ENCODE measurements at places on chromosomes 2 and 18.

GRCh38 chr2:217970206-217970605 lies 32.6 kb downstream of the TNS1 start:
- DNase-seq: no peak

GRCh38 chr2:128468186-128468920 lies 149.7 kb upstream of the HS6ST1 start:
- no peak for DNase-seq

DNA sequence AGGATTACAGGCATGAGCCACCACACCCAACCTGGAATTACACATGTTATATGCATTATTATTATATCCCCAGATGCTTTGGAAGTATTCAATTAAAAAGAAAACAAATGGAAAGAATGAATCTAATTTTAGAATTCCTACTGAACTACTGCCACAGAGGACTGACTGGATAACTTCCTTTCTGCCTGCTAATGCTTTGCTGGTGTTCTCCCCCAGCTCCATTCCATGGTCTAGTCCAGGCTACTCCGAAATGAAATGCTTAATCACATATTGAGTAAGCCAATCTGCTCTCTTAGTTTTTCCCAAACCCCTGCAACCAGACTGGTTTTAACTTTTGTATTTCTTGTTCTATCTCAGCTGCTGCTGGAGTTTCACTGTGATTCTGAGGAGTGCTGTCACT lies 519.1 kb downstream of the SOX11 start:
- no peak for DNase-seq

DNA sequence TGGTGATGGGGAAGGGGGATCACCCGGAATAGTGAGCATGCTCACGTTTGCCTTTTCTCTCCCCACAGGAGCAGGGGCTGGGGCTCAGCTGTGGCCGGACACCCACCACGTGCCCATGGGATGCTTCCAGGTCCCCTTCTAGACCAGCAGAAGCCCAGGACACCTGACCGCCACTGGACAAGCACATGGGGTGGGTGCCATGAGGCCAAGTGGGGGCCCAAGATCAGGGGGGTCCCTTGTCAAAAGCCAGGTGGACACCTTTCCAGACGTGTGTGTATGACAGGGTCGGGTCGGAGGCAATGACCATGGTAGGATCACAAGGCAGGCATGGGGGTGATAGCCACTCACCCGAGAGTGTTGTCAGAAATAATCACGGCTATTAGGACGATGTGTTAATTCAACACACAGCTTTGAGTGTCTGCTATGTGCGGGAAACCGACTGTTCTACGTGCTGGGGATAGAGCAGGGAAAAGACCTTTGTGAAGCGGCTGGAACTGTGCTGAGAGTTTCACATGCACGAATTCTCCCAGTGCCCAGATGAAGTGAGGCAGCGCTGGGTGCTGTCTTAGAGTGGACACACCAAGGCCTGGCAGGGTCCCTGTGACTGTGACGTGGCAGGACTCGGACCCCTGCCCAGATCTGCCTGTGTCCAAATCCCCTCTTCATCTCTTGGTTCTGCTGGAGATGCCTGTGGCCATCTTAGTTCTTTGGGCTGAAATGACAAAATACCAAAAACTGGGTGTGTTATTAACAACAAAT lies 244.7 kb downstream of the NDUFA10 start:
- no peak for DNase-seq

- no peak for DNase-seq
These were observed 61.4 kb upstream of the LGALSL start for GRCh38 chr2:64392529-64392928.

GRCh38 chr2:149415086-149415485 lies 84.7 kb downstream of the LYPD6 start:
- no peak for DNase-seq
